ENCODE measurements at places on chromosomes 3 and 15.

DNA sequence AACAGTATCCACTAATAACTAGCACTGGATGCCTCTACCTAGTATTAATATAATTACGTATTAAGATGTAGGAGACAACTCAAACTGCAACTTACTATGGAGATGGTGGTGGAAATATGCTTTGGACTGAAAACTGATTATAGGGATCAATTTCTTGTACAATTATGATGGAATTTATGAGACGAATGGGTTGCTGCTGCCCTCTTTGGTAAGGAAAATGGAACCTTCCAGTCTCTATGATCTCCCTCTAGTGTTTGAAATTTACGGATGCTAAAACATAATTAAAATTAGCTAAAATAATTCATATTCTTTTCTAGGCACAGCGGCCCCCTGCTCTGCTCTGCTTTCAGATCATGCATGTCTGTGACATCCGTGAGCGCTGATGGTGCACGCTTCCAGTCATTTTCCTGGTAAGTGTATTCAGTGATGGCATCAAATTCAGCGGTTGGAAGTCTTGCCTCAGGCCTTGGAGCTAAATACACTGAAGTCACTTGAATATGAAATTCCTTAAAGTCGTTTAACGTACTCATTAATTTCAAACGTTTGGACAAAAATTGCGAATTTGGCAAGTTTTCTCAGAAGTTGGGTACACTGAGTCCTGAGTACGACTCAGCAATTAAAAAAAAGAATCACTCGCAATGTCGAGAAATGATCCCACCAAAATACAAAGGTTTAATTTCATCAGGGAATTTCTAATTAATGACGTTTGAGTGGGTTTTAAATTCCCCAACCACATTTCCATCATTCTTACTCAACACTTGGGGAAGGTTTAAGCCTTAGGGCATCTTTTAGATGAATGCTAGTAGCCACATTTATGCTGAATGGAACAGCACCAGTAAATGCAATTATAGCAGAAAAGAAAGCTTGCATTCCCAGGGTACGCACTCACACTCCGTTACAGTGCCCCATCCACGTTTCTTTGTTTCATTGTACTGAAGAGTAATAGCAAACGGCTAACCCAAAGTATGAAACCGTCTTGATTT lies 132.6 kb downstream of the NR2F2 start:
- DNase-seq, result no peak

GRCh38 chr3:163166197-163166596 lies 1669.6 kb downstream of the OTOL1 start:
- DNase-seq, result no peak

- DNase-seq, result no peak
These were observed 16.8 kb upstream of the CCNDBP1 start for GRCh38 chr15:43168192-43169107.

- no peak for DNase-seq
These were observed 30.7 kb upstream of the CGNL1 start for GRCh38 chr15:57345584-57345983.

DNA sequence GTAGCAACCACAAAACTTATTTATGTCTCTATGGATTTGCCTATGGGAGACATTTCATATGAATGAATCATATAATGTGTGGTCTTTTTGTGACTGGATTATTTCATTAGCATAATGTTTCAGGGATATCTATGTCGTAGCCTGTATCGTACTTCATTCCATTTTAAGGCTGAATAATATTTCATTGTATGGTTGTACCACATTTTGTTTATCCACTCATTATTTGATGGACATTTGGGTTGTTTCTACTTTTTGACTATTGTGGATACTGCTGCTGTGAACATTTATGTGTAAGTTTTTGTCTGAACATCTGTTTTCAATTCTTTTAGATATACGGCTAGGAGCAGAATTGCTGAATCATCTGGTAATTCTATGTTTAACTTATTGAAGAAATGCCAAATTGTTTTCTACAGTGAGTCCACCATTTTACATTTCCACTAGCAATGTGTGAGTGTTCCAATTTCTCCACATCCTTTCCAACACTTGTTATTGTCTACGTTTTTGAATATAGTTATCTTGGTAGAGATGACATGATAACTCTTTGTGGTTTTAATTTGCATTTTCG lies 134.4 kb upstream of the DAZL start:
- no peak for DNase-seq
